ENCODE measurements at places on chromosomes 13 and 19. TPM values are rescaled to one million over a fixed set of nuclear protein-coding genes. Genes with fewer than 3 reads are reported as not detected.

FCGBP gene
- 0.14 TPM for total RNA-seq

LIG4 gene
- 7.4 TPM for total RNA-seq

ZNF91 gene
- total RNA-seq: 12.9 TPM

CABP5 gene
- total RNA-seq: not detected

MEDAG gene
- 18.6 TPM for total RNA-seq

NCCRP1 gene
- not detected for total RNA-seq

ZNF616 gene
- 12.1 TPM for total RNA-seq

PGLYRP1 gene
- not detected for total RNA-seq

KLK4 gene
- total RNA-seq: not detected

SCN1B gene
- total RNA-seq: 8.1 TPM

ADAMTSL5 gene
- total RNA-seq: 2.1 TPM

ZNF534 gene
- not detected for total RNA-seq

IL17D gene
- total RNA-seq: 1.3 TPM

CHERP gene
- total RNA-seq: 3.6 TPM

GFY gene
- total RNA-seq: not detected

ZNF155 gene
- total RNA-seq: 4.9 TPM

FSTL3 gene
- total RNA-seq: 43.2 TPM

SLC25A41 gene
- total RNA-seq: not detected

IGSF23 gene
- not detected for total RNA-seq

VWA8 gene
- 20.3 TPM for total RNA-seq

RDH8 gene
- not detected for total RNA-seq

RNF225 gene
- not detected for total RNA-seq

MAMSTR gene
- total RNA-seq: 0.28 TPM

PLEKHJ1 gene
- 41.0 TPM for total RNA-seq

ACP5 gene
- 1.3 TPM for total RNA-seq

APOC4 gene
- total RNA-seq: not detected

PLIN4 gene
- 0.14 TPM for total RNA-seq

BCL2L12 gene
- total RNA-seq: 1.7 TPM

PLK5 gene
- not detected for total RNA-seq

ZIK1 gene
- 5.4 TPM for total RNA-seq

ZNF254 gene
- total RNA-seq: 7.3 TPM
